ENCODE measurements at places on chromosomes 7 and 10.

DNA sequence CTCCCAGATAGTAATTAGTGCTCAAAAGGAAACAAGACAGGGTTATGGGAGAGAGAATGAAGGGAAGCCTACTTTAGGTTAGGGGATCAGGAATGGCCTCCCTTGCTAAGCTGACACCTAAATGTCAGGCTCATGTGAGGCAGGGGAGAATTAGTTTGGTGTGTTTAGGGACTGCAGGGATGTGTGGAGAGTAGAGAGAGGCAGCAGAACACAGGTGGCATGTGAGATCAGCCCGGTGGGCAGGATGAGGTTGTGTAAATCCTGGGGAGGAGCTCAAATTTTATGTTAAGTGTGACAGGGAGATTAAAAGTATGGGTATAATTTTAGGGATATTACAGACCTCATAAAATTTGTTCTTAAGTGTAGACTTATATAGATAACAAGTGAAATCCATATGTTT, 56.2 kb upstream of the ZNF438 start:
- DNase-seq, result no peak

- DNase-seq, result no peak
Observed at GRCh38 chr10:25257646-25258045, 82.8 kb downstream of the GPR158 start.

- DNase-seq, result no peak
Observed at GRCh38 chr10:43627942-43628341, 20.7 kb downstream of the ZNF32 start.

DNA sequence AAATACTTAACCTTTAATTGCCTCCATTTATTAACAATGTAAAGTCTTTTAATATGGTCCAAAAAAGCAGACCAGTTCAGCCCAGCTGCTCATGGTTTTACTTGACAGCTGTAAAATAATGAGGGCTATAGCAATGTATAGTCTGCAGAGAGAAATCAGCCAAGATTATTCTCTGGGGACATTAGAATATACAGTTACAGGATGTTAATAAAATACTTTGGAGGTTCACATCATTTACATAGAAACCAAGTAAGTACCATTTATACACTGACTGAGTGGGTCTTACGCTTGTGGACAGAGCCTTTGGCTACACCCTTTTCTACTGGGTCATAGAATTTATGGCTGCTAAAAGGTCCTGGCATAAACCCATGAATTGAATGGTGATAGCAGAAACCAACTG, 340.7 kb upstream of the CELF2 start:
- DNase-seq, result no peak

DNA sequence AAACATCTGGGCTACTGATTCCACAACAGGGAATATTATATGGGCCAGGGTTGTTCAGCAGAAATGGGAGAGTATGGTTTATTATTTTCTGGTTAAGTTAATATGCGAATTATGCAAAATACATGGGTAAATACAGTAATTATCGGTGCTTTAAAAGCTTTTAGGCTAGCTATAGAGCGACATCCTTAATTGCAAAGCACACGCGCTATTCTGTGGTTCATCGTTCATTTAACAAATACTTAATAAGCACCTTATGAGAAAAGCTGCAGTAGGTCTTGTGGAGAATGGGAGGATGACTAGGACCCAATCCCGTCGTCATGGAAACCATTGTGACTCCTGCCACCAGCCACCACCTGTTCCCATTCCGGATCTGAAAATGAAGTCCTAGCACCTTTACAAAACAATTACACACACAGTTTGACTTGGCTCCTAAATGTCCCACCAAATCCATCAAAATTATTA, 623 bp upstream of the CEP41 start:
- no peak for DNase-seq

DNA sequence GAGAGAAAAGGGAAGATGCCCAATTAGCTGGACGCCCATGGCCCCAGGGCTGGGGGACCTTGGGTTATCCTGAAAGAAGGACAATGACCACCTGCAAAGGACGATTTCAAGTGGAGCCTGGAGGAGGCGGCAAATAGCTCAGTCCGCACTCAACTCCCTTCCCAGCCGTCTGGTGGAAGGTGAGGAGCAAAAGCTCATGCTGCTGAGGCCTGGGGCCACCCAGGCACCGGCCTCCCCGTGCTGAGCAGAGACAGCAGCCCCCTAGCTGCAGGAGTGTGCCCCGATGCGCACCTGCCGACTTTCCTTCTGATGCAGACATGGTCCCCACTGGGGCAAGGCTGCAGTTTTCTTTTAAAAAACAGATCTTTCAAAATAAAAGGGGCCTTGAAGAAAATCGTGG, 7.9 kb downstream of the FAM20C start:
- no peak for DNase-seq

GRCh38 chr7:51428217-51428887, 111.7 kb upstream of the COBL start:
- peak; percentile 14 for DNase-seq

GRCh38 chr10:48634984-48635557, 30.2 kb upstream of the ARHGAP22 start:
- no peak for DNase-seq

GRCh38 chr10:23448802-23449570, 10.1 kb downstream of the OTUD1 start:
- DNase-seq, result peak; percentile 34

- peak; percentile 81 for DNase-seq
Observed at GRCh38 chr10:74078037-74078436, 72.6 kb downstream of the AP3M1 start.

DNA sequence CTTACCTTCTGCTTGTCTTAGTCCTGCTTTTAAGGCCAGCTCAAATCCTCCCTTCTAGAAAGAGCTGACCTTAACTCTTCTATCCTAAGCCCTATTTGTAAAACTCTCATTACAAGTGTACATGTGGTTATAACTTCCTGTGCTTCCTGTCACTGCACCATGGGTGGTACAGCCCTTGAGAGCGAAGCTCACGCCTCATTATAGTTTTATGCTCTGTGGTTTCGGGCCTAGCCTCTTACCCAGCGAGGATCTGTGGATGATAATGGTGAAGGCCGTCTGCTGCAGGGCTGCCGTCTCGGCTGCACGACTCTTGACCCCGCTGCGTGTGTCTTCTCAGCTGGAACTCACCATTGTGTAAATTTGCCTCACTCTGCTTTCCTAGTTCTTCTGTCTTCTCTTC, 74.6 kb downstream of the CUL1 start:
- DNase-seq, result no peak

DNA sequence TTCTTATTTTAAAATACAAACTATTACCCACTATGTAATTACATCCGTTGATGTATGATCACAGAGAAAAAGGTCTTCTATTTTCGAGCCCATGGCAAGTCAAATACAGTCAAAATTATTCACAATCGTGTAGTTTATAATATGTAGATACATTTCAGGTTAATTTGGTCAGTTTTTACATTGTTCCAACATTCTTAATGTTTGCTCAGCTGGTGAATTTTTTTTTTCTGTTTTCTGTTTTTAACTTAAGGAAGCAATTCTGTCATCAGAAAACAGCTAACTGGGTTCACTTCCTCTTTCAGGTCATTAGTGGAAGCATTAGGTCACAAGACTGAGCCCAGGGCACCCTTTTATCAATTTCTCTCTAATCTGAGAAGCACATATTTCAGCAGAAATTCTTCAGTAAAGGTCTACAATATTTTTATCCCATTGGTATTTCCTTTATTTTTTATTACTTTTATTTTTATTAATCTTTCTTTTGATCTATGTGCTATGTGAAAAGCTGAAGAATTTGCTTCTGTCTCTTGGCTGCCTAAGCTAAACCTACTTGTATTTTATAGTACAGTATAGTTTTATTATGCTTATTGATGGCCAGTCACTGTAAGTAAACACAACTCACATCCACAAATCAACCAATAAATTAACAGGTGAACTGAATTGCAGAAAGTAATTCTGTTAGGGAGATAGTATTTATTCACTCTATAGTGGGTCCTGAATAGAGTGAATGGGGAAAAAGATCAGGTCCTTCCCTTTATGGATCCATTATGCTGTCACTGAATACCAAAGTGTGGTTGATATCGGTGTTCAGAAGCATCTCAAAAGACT, 84.6 kb downstream of the ICA1 start:
- peak; percentile 38 for DNase-seq

- DNase-seq, result no peak
Observed at GRCh38 chr7:129009437-129009836, 45.5 kb downstream of the TNPO3 start.

DNA sequence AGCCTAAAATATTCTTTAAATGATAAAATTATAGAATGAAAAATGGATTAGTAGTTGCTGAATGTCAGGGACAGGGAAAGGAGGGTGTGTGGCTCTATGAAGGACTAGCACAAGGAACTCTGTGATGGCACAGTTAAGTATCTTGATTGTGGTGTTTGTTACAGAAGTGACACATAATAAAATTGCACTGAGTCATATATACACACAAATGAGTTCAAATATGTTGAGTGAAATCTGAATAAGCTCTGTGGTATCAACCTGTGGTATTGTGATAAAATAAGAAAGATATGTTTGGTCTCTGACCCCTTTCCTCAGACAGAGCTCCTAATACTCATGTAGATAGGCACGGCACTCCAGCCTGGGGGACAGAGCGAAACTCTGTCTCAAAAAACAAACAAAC, 181.5 kb upstream of the TRIM24 start:
- DNase-seq, result no peak

- no peak for DNase-seq
Observed at GRCh38 chr10:23186697-23187096, 5.4 kb upstream of the PTF1A start.

DNA sequence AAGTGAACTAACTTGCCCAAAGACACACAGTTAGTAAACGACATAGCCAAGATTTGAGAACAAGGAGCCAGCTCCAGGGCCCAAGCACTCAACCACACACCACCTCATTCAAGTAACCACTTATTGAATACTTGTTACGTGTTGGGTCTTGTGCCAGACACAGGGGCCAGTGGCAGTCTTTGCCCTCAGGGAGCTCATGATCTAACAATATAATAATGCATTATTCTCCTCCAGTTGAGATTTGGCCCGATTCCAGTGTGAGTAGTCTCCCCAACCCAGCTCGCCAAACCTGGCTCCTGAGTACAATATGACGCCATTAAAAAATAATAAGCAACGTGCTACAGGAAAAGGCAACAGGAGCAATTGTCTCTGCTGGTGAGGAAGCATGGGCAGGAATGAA, 14.4 kb upstream of the STK17A start:
- peak; percentile 50 for DNase-seq

DNA sequence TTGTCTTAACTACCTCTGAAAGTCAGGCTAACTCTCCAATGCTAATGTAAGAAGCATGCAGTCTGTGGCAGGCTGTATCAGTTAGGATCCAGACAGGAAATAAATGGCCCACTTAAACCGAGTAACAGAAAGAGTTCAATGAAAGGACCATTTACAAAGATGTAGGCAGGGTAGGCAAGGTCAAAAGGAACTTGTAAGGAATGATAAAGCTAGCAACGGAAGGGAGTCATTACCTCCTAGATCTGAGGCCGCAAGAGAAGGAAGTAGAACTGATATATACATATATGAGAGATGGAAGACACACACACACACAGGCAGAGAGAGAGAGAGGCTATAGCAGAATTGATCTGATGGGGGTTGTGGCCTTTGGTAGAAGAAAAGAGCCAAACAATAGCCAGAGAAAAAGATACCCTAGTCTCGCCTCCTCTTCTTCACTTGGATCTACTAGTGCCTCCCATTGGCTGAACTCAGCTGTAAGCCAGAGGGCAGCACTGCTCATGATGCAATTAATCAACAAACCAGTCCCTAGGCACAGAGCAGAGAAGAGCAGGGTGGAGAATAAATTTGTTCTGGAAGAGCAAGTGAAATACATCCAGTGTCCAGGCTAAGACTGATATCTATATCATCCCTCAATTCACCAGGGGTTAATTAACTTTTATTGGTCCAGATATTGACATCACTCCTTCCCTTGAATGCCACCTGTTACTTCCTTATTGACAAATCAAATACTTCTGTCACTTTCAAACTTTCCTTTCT, 91.2 kb downstream of the LSMEM1 start:
- DNase-seq, result no peak

- no peak for DNase-seq
Observed at GRCh38 chr7:148721390-148721789, 22.7 kb downstream of the CUL1 start.

DNA sequence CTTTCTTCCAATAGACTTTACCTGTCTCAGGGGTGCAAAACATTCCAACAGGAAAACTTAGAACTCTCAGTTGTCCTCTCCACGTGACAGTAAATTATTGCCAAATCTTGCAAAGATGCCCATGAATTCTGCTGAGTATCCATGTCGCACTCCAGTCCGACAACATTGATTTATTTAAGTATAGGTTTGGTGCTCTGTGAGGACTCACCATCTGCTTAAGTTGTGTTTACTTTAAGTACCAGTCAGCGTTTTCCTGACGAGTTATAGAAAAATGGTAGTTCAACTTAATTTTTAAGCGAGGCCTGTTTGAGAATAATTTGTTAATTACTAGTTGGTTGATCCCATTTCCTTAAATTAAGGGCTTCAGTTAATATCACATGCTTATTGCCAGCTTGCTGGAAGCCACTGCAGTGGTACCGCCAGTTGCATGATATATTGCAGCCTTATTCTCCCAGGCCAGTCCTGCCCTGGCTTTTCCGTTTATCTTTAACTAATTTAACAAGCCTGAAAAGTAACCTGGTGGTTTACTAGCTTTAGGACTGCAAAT, 27.8 kb downstream of the CREB5 start:
- DNase-seq, result no peak

Data from kidney capillary endothelial cell (primary cell).